Mucosa of gallbladder (tissue), 1 donor: ENCODE measurements at places on chromosomes 4 and X. TPM values are rescaled to one million over a fixed set of nuclear protein-coding genes. Genes with fewer than 3 reads are reported as not detected.

DNA sequence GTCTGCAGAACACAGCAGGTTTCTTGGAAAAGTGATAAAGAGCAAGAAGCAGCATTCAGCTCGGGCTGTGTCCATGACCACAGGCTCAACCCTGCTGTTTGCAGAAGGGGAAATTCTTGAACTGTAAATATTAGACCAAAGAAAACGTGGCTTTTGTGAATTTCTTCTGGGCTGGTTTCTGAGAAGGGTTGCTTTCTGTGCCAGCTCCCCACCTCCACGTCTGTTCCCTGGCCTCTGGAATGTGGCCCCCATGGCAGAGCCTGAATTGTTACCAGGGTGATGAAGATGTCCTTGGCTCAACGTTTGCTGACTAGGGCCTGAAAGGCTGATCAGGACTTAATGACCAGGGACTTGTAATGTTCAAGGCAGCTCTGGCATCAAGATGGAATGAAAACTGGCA is 116.0 kb downstream of the CPEB2 start:
- DNase-seq = no peak

GRCh38 chr4:41977709-41978108 is 3.8 kb upstream of the DCAF4L1 start:
- no peak for DNase-seq

- no peak for DNase-seq
Observed at GRCh38 chr4:20616848-20617247, 83.4 kb upstream of the PACRGL start.

GRCh38 chr4:20251031-20251795 is 492 bp upstream of the SLIT2 start:
- DNase-seq = no peak

DNA sequence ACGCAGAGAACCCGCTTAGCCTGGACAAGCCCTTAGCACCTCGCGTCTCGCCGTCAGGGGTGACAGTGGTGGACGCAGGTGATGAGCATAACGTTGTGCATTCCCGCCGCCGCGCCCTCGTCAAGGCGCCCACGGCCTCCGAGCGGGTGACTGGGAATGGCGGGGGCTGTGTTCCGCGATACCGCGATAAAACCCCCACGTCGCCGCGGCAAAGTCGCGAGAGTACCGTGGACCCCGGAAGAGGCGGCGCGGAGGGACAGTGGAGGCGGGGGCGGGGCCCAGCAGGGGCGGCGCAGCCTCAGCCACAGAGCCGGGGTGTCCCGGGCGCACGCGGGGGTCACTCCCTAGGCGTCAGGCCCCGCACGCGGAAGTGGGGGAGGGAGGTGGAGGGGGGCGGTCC is 53.8 kb downstream of the ZFYVE28 start:
- peak; percentile 20 for DNase-seq

GRCh38 chr4:159097785-159098184 is 5.1 kb upstream of the RAPGEF2 start:
- DNase-seq = no peak

- no peak for DNase-seq
Observed at GRCh38 chrX:5959286-5959685, 269.4 kb downstream of the NLGN4X start.

DNA sequence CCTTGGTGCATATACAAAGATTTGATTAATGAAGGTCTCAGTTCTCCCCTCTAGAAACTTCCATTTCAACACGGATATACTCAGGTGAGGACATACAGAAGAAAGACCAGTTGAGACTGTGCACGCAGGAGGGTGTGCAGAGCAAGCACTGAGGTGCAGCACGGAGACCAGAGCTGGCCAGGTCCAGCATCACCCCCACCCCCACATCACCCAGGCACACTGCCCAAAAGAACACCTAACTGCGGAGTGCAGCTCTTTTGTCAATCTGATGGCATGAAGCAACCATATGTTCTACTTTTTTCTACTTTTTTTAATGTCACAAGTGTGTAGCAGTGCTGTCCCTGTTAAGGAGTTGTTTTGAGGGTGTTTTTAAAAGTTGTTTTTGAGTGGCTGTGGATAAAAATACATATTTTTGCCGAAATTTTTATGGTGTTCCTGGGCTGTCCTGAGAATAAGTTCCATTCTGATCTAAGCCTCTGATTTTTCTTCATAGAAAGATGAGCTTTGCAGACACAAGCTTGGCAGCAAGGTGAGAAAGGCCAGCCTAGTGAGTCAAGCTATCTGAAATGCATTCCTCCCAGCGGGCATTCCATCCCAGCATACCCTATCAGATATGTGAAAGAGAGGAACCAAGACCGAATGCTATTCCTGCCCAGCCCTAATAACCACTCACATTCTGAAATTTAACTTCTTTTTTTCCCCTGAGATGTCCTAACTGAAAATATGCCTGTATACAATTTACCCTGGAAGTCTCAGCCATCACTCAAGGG is 173.7 kb downstream of the PTTG2 start:
- no peak for DNase-seq

- DNase-seq = no peak
Observed at GRCh38 chr4:174398728-174399127, 115.0 kb downstream of the CEP44 start.

DNA sequence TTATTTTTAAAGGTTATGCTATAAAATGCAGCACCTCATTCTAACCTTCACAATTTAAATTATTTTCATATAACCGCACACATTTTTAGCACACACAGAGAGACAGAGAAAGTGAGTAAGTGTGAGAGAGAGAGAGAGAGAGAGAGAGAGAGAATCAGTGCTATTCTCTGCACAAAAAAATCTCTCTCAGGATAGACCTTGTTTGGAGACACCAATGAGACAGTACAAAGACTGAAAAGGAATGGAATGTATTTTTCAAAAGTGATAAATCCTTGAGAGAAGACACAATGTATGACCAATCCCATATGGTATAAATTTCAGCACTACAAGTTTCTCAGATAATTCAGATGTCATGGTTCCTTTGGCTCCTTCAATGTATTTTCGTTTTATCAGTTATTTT is 132.1 kb upstream of the PCDH18 start:
- no peak for DNase-seq

GRCh38 chr4:4248885-4249203 is 821 bp upstream of the TMEM128 start:
- no peak for DNase-seq

DNA sequence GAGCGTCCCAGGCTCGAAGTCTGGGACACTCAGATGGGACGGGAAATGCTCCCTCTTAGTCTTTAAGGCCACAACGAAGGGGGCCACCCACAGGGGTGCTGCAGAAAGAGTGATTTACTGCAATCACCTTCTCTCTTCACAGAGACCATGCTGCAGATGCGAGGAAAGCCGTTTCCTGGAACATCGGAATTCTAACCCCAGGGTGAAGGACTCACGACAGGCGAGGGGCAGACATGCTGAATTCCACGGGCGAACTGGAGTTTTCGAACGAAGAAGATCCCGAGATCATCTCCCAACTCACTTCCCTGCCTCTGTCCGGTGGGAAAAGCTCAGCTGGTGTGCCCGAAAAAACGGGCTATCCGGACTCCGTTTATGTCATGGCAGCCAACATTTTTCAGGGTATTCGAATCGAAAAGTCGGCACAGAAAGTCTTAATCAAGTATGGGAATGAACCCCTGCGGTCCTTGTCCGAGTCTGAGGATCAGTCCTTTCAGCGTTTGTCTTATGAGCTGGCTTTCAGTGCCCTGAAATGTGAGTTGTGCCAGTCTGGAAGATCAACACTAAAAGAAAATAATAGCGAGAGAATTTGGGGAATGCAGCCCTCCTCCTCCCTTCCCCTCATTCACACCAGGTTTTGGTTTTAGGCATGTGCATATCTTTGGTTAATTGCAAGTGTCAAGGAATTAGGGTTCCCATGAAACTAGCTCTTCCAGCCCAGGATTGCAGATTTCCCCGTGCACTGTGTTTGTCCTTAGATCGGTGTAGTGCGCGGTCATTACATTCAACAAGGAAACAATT is 905 bp downstream of the NSUN7 start:
- no peak for DNase-seq

DNA sequence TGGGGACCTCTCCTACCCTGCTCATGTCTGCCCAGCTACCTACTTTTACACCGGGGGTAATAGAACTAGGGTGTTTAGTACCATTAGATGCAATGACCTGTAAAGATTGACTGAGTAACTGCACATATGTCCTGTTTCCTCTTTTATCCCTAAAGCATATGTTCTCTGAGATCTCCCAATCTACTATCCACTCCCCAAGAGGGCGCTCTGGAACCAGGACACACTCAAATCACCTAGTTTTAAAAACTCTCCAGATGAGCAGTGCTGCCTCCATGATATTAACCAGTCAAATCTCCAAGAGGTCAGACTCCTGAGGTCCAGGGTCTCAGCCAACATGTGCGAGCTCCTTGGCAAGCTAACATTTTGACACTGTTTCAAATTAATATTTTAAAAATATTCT is 87.0 kb upstream of the TSPAN5 start:
- DNase-seq = no peak

- DNase-seq = peak; percentile 11
Observed at GRCh38 chr4:1192493-1193205, 20.3 kb upstream of the SPON2 start.

DNA sequence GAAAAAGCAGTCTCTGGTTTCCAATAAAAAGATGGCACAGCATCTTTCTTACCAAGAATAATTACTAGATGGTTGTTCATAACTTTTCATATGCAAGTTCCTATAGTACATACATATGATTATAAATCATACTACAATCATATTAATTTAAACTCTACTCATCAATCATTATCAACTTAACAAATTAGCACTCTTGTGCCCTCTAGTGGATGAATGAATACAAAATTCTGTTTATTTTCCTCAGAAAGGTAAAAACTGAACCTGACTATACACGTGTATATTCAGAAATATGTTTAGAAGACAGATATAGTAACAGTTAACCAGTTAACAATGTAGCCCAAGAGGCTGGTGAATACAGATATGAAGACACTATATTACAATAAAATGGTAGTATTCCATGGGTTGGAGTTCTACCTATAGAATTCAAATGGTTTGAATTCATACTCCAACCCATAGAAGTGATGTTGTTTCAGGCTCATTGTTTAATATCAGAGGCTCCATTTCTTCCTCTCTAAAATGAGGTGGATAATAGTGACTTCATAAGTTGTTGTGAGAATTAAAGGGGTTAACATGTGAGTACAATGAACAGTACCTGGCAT is 100.0 kb downstream of the ADAMTS3 start:
- DNase-seq = no peak

DNA sequence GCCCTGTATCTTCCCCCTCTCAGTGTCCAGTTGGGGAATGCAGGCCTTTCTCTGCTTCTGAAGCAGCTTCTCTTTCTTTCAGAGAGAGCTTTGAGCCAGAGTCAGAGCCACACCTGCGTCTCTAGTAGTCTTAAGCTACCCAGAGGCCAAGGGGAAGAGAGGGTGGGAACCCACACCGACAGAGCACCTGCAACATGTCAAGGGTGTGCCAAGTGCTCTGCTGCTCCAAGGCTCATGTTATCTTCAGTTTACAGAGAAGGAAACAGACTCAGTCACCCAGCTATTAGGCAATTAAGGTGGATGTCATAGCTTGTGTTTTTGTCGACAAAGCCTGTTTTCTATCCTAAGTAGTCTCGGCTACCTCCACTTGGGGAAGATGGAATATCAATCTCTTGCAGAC is 22.7 kb upstream of the RNF212 start:
- no peak for DNase-seq

DNA sequence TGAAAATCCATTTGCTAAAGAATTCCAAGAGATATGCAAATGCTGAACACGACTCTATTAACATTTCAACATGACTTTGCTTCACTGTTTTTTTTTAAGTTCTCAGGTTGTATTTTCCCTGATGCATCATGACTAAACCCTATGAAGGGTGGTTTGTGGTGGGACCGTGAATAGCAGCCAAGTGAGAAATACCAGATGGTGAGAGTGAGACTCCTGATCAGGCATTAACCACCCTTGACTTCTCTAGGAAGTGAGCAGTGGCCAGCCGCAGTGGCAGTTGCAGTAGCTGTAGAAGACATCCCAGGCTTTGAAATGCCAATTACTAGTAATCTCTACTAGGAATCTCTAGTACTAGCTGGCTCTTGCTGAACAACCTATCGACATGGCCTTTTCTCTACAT is 383.4 kb downstream of the FAM133A start:
- DNase-seq = no peak

GRCh38 chrX:10119399-10119990 is 37.3 kb upstream of the CLCN4 start:
- DNase-seq = peak; percentile 88

DNA sequence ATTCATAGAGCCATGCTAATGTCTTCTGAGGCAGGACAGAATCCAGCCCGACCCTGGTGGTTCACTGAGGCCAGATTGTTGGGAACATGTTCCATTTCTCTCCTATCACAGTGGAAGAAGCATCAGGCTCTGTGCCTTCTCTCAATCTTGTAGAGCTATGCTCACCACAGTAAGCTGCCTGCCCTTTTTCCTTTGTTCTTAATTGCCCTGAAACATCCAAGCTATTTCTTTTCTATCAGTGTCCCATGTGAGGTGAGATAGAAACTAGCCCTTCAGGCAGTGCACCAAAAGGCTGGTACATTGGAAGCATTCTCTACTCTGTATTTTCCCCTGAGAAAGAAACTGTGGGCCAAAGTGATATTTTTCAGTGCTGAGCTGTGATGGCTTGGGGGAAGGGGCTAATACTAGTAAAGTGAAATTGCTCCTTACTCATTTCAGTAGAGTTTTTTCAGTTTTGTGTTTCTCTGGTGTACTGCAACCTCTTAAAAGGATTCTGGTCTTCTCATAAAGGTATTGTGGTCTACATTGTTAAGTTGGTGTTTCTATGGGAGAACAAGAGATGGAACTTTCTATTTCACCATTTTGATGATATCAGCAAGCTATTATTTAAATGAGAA is 611.2 kb downstream of the RPA4 start:
- no peak for DNase-seq

DNA sequence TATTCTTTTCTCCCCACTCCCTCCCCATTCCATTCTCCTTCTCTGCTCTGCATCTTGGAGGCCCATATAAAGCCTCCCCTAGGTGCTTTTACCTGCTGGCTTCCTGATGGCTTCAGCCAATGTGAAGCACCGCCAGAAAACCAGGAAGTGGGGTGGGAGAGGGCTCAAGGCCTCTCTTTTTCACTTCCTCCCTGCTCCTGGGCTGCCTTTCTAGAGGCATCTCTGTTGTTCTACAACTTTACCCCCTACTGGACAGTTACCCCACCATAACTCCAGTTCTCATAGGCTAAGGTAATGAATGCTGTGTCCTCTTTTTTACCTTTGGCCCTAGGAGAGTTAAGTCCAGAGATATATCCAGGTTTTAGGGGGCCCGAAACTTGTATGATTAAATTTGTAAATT is 62.4 kb upstream of the PPARGC1A start:
- no peak for DNase-seq

GRCh38 chrX:136185401-136186022 is 38.2 kb downstream of the FHL1 start:
- no peak for DNase-seq

GRCh38 chr4:184406958-184407391 is 67.4 kb downstream of the IRF2 start:
- no peak for DNase-seq

Gene CFAP47
- total RNA-seq = 0.17 TPM

Gene KLHL2
- total RNA-seq = 25.0 TPM

Gene CYLC1
- total RNA-seq = not detected

Gene ODAPH
- total RNA-seq = not detected

Gene FRG2
- total RNA-seq = not detected

Gene ATP11C
- total RNA-seq = 9.3 TPM

Gene BEX1
- total RNA-seq = 3.8 TPM

Gene RAI2
- 45.7 TPM for total RNA-seq

Gene GLOD5
- total RNA-seq = 4.8 TPM

Gene PLAC8
- 8.2 TPM for total RNA-seq

Gene DMP1
- not detected for total RNA-seq

Gene SPATA18
- total RNA-seq = 20.1 TPM

Gene ADH1A
- 5.4 TPM for total RNA-seq

Gene FAM120C
- total RNA-seq = 12.3 TPM

Gene ERAS
- total RNA-seq = not detected

Gene ERVMER34-1
- 0.66 TPM for total RNA-seq

Gene LRIT3
- 0.23 TPM for total RNA-seq
